ENCODE measurements at places on chromosomes 3 and 15.

DNA sequence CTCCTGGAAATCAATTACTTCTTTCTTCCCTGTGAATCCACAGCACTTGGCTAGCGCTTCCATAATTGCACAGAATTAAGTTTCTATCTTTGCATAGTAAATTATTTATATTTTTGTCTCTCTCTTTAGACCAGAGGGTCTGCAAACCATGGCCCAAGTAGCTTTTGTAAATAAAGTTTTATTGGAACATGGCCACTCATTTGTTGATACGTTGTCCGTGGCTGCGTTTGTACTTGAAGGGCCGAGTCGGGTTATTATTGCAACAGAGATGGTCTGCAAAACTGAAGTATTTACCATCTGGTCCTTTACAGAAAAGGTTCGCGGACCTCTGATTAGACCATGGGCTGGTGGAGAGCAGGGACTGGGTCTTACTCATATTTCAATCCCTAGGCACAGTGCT is 102.5 kb downstream of the RPLP1 start:
- DNase-seq, result no peak

- peak; percentile 84 for DNase-seq
Observed at GRCh38 chr3:150599611-150600297, 3.4 kb upstream of the SELENOT start.

- DNase-seq, result peak; percentile 49
Observed at GRCh38 chr3:53350652-53351051, 3.3 kb upstream of the DCP1A start.

DNA sequence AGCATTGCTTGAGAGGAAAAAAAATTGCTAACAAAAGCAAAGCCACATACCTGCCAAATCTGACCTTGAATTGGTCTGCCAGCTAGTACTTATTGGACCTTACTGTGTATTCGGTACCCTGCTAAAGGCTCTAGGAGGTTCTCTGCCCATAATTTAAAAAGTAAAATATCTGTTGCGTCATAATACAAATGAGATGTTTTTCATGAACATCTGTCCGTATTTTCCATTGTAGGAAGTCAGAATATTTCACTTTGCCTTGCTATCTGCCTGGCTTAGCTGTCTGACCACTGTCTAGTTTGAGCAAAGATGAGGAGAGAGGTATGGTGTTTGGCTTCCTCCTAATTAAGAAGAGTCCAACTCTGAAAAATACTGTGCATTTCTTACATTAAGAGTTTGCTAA is 10.8 kb upstream of the C3orf20 start:
- no peak for DNase-seq

DNA sequence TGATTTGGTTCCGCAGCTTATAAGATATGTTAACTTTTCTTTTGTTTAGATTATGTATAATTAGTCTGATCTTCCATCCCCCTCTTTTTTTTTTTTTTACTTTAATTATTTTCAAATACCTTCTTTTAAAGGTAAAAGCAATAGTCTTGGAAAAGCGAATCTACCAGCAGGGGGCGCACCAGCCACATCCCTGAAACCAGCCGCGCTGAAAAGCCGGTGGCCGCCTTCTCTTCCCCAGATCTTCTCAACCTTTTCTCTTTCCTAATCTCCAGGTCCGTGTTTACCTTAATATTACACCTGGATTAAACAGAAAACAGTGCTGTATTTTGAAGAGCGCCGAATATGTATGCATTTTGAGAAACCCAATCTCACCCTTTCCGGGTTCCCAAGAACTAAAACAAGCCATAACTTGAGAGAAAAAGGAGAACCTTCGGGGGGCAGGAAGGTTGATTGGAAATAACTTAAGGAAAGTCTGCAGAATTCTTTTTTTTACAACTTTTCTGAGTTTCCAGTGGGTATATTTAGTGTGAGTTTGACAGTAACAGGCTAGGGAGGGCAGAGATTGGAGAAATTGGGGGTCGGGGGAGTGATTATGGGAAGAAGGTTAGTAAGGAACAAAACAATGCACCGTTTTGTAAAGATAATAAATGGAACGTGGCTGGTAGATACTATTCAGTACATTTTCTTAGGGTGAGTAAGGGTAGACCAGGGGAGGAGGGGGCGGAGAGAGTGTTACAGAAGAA is 2.0 kb upstream of the SOX2 start:
- peak; percentile 50 for DNase-seq

DNA sequence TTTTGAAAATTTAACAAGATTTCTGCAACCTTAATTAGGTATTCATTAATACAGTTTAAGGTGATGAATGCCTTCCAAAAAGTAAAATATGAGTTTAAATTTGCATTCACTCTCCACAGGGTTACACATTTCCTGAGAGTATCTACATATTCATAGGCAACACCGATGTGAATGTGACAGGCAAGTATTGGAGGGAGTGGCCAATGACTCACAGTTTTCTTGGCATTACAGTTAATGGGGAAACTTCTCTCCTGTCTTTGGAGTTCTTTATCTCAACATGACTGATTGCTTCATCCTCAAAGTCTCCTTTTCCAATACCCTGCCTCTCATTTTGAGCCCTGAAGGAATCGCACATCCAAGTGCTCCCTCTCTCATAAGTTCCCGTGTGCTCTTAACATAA is 181.9 kb upstream of the CHL1 start:
- no peak for DNase-seq

DNA sequence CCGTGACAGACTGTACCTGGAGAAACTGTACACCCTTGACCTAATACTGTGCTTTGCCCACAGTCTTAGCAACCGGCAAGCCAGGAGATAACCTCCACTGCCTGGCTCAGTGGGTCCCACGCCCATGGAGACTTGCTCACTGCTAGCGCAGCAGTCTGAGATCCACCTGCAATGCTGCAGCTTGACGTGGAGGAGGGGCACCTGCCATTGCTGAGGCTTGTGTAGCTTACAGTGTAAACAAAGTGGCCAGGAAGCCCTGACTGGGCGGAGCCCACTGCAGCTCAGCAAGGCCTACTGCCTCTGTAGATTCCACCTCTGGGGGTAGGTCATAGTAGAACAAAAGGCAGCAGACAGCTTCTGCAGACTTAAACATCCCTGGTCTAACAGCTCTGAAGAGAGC is 189.3 kb downstream of the EDEM1 start:
- no peak for DNase-seq
